Cardiac septum (tissue), 1 donor: ENCODE measurements at places on chromosomes 1 and 21. TPM values are rescaled to one million over a fixed set of nuclear protein-coding genes. Genes with fewer than 3 reads are reported as not detected.

- no peak for DNase-seq
Observed at GRCh38 chr21:41008974-41009373, 159.0 kb upstream of the BACE2 start.

- peak; percentile 82 for DNase-seq
Observed at GRCh38 chr1:160209321-160210046, 4.3 kb downstream of the PEA15 start.

DNA sequence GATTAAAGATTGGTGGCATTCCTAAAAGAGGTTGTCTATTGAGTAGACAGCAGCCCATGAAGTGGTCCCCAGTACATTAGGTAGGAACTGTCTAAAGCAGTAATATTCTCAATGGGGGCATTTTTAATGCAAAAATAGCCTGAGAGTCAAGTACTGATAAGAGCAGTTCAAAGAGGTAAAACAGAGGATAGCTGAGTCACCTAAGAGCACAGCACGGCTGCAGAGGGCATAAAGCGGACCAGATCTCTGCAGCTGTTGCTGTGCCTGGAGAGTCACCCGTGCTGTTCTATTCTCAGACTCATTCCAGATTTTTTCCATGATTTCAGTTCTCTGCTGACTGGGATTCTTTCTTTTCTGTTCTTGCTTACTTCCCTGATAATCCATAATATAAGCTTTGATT, 313.2 kb downstream of the OLFM3 start:
- no peak for DNase-seq

DNA sequence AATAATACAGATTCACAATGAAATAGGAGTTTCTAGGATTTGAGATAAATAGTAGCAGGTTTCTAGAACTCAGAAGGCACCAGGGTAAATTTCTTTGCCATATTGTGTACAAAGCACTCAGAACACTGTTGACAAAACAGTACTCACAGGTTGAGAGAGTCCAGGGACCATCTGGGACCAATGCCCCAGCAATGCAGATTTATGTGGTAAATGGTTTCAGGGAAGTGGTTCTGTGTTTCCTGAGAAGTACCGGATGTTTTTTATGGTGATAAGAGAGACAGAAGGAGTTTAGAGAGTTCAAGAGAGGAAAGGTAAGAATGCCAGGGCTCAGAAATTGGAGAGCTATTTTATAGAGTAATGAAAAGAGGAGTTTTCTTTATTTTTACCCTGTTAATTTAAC, 29.6 kb upstream of the DIPK1A start:
- DNase-seq, result no peak

GRCh38 chr1:233340966-233341516, 13.5 kb downstream of the MAP3K21 start:
- no peak for DNase-seq

- DNase-seq, result no peak
Observed at GRCh38 chr1:172515436-172515835, 17.5 kb upstream of the SUCO start.

- no peak for DNase-seq
Observed at GRCh38 chr1:29713857-29714256, 477.5 kb downstream of the PTPRU start.

DNA sequence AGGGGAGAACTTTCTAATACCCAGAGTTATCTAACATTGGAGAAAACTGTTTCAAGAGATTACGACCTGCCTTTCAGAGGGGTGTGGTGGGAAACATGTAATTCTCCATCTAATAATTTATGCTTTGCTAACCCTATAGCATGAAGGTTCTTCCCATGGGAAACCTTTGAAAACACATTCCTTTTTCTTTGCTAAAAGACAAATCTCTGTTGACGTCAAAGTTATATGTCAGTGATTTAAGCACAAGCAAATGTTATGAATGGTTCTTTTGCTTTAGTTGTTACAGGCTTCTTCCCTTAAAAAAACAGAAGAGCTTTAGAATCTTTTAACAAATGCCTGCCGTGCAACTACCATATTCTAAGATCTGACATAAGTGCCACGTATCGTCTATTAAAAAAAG, 19.2 kb downstream of the FMO2 start:
- no peak for DNase-seq

GRCh38 chr1:234987415-234988154, 141.1 kb downstream of the TOMM20 start:
- no peak for DNase-seq

DNA sequence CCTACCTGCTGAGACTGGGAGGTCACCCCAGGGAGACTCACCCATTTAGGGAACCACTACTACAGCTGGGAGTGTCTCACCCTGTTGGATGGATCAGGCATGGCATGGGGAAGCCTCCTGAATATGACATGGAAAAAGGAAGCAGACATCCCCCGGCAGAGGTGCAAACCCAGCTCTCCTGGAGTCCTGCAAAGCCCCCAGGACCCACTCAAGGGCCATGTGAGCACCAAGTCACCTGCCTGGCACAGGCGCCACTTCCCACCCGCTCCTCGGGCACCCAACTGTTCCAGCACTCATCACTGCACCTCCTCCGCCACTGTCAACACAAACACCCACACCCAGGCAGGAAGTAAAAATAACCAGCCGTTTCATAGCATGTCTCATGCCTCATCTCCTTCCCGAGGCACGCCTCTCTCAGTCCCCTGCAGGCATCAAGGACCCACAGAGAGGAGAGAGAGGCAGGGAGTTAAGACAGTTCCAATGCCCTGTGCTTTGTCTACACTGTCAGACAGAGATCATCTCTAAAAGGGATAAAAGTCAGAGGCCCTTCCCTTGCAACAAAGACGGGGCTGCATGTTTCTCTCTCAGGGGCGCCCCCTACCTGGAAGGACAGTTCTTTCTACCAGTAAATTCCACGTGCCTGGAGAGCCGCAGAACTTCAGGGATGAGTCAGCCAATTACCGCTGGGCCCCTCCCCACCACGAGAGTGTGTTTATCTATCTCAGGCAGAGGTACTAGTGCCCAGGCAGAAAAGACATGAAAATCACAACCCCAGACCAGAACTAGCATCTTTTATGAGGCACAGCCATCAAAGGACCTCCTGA, 150.1 kb upstream of the SOD1 start:
- DNase-seq, result no peak

- DNase-seq, result no peak
Observed at GRCh38 chr21:40840401-40841125, 6.4 kb downstream of the DSCAM start.

- no peak for DNase-seq
Observed at GRCh38 chr1:185042737-185043136, 2.6 kb upstream of the RNF2 start.

DNA sequence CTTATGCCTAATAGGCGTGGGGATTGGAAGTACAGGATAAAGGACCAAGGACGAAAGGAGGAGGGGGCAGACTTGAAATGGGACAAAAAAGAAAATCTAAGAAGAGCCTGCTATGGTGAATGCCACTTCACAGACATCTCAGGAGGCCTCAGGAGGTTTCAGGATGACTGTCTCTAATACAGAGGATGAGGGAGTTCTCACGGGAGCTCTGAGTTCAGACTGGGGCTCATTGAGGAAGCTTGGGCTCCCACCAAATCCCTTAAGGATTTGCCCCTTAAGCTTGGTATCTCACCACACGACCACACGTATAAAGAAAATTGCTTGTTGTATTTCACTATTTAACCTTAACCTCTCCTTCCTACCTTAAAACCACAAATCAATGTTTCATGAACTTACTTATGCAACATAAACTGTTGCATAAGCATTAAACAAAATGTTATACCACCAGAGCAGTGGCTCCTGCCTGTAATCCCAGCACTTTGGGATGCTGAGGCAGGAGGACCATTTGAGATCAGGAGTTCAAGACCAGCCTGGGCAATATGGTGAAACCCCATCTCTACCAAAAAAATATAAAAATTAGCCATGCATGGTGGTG, 12.4 kb downstream of the SLC30A1 start:
- DNase-seq, result no peak

DNA sequence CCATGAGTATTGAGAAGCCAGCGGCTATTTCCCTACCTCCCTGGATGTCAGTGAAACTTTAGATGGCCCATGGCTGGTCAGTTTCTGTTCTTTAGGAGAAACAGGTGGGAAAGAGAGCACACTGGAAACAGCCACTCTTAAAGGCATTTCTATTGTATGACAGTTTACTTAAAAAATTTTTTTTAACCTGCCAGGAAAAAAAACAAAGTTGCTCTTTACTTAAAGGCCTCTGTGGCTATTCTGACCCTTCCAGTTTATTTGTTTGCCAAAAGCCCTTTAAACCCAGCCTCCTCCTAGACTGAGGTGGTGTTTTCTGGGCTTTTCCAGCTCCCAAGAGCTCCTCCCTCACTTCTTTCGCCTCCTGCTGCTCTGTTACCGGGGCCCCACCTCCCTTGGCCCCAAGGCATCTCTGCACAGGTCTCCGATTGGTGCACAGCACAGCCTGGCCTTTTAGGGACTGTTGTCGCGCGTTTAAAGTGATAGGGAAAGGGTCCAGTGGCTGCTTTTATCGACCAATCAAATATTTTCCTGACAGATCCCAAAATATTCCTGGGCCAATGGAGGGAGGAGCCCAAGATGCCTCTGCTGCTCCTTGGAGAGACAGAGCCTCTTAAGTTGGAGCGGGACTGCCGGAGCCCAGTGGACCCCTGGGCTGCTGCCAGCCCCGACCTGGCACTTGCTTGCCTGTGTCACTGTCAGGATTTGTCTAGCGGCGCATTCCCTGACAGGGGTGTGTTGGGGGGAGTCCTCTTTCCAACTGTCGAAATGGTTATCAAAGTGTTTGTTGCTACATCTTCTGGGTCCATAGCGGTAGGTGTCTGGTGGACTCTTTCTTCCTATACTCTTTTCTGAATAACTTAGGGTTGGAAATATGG, at the start of gene SH3BGR:
TSS of gene SH3BGR (plus strand) at position 639 of the 875 bp plus-strand sequence. CDS start at position 766, 127 bp downstream.
- peak; percentile 90 for DNase-seq

GRCh38 chr1:234725177-234726132, 115.5 kb upstream of the IRF2BP2 start:
- DNase-seq, result no peak

GRCh38 chr1:89954401-89954800, 40.5 kb upstream of the ZNF326 start:
- no peak for DNase-seq

GRCh38 chr1:77430966-77431690, 149.3 kb downstream of the AK5 start:
- no peak for DNase-seq

GRCh38 chr1:15088281-15088971, 65.1 kb upstream of the TMEM51 start:
- DNase-seq, result no peak

- no peak for DNase-seq
Observed at GRCh38 chr1:47181955-47182675, 7.7 kb downstream of the PDZK1IP1 start.

DNA sequence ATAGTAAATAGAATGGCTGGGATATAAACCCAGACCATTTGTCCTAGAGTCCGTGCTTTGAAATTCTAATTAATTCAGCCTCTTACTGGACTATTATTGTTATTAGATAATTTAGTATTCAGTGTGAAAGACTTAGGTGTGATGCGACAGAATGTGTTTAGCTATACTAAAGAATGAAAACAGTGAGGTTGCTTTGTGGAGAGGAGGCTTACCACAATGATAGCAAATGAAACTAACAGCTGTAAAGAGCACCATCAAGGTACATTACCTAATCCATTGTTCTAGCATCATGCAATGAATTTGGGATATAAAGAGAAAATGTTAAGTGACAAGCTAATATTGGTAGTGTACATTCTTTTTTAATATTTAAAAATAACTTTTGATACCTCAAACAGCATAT, 911.1 kb downstream of the KCNT2 start:
- DNase-seq, result no peak

DNA sequence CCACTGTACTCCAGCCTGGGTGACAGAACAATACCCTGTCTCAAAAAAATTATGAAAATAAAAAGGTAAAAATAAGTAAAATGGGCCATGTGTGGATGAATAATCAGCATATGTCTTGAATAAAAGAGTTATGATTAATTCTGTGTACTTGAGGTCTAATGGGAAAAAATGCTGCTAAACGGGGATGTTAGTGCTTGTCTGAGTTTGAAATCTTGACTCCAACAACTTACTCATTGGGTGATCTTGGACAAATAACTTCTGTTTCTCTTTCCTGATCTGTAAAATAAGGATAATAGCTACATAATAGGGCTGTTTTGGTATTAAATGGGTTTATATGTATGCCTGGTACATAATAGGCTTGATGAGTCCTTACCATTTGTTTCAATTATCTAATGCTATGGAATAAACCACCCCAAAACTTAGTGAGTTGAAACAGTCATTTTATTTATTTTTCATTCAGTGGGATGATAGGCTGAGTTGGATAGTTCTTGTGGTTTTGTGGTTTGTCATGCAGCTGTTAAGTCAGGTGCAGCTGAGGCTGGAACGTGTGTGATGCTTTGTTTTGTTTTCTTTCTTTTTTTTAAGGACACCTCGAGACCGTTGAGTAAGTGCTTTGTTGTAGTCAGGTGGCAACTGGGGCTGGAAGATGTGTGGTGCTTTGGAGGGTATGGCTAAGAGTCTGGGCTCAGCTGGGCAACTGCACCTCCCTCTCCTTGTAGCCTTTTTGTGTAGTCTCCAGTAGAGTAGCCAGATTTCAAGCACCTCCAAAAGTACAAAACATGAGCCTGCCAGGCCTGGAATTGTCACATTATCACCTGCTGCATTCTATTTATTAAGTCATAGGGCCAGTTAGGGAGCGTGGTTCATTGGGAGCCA, 4.9 kb downstream of the MDM4 start:
- no peak for DNase-seq

- no peak for DNase-seq
Observed at GRCh38 chr21:33133892-33134291, 64.0 kb downstream of the OLIG1 start.

GRCh38 chr1:245825128-245825901, 670.5 kb downstream of the KIF26B start:
- DNase-seq, result no peak

DNA sequence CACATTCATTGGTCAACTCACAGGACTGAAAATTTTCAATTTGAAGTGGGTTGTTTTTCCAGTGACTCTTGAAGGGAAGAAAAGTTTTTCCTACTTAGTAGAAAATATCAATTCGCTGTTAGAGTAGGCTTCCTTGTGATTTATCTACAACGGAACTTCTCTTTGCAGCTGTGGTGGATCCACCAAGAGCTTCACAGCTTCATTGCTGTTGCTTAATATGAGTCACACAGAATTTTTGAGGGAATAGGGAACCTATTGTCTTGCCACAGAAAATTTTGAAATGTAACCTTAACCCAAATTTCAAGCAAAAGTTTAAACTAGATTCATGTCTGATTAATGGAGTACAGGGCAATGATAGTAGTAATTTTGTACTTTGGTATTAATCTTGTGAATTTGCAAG, 58.4 kb upstream of the IFI44L start:
- no peak for DNase-seq

- no peak for DNase-seq
Observed at GRCh38 chr1:2235300-2235998, 7.3 kb downstream of the SKI start.

- DNase-seq, result no peak
Observed at GRCh38 chr1:24963943-24964693, 34.0 kb upstream of the RUNX3 start.

- DNase-seq, result no peak
Observed at GRCh38 chr1:184691719-184692324, 62.8 kb downstream of the EDEM3 start.

SYDE2 gene
- total RNA-seq, result 20.2 TPM

MIA3 gene
- 42.3 TPM for total RNA-seq

CA14 gene
- total RNA-seq, result 0.51 TPM

PLA2G2D gene
- not detected for total RNA-seq

OLFML3 gene
- total RNA-seq, result 8.2 TPM

FCN3 gene
- 32.2 TPM for total RNA-seq

RGS16 gene
- total RNA-seq, result 1.9 TPM

C1orf94 gene
- total RNA-seq, result not detected

FBXO2 gene
- 2.9 TPM for total RNA-seq

FCRL1 gene
- not detected for total RNA-seq
